ENCODE measurements at places on chromosomes 3 and 15.
A peak's percentile ranks its signal among the peaks of the same experiment; 100 is the strongest.

DNA sequence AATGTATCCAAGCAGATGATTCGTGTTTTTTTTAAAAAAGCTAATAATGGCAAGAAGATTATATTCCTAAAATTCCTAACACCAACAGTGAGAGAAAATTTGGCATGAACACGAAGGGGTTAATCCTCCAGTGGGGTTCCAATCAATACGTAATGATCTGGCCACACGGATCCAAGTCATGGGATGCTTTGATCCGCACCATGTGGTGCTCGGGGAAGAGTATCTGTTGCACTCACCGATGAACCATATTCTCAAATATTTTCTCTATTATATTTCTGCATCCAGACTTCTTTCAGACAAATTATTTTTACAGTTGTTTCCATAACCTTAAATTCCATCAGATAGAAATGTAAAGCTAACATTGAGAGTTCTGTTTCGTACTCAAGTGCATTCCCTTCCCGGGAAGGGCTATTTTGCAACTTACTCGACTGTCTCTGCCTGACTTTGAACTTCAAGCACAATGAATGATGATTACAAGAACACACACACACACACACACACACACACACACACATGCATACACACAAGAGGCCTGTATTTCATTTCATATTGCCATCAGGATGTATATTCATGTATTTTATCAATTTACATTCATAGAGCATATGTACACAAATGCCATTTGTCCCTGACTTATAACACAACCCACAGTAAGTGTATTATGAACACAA lies 567.2 kb downstream of the FOXP1 start:
- DNase-seq, result no peak

DNA sequence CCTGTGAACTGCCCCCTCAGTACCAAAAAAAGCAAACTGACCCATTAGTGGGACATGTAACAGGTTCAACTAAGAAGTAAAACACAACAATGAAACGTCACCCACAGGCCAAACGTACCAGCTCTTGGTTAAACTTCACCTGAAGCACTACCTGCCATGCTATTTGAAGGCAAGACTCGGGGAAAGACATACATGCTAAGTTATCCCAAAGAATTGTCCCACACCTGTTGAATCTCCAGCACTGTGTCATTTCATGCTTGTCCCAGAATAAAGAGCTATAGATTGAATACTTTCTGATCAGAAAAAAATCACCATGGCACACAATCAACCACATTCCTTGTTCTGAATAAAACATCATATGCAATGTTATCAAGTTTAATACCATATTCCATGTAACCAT lies 195.4 kb upstream of the WNT5A start:
- no peak for DNase-seq

DNA sequence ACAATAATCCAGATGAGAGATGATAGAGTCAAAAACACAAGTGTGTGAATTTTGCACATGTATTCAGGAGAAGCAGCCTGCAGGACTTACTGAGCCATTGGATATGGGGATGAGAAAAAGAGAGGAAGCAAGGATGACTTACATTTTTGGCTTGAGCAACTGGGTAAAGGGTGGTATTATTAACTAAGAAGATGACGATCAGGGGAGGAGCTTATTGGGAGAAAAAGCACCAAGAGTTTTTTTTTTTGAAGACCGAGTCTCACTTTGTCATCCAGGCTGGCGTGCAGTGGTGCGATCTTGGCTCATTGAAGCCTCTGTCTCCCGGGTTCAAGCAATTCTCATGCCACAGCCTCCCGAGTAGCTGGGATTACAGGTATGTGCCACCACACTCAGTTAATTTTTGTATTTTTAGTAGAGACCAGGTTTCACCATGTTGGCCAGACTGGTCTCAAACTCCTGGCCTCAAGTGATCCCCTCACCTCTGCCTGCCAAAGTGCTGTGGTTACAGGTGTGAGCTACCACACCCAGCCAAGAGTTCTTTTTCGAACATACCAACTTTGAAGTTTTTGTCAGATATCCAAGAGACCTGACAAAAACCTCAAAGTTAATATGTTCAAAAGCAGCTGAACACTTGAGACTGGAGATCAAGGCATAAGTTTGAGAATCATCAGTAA lies 14.8 kb upstream of the SH3BP5 start:
- DNase-seq, result peak; percentile 7

DNA sequence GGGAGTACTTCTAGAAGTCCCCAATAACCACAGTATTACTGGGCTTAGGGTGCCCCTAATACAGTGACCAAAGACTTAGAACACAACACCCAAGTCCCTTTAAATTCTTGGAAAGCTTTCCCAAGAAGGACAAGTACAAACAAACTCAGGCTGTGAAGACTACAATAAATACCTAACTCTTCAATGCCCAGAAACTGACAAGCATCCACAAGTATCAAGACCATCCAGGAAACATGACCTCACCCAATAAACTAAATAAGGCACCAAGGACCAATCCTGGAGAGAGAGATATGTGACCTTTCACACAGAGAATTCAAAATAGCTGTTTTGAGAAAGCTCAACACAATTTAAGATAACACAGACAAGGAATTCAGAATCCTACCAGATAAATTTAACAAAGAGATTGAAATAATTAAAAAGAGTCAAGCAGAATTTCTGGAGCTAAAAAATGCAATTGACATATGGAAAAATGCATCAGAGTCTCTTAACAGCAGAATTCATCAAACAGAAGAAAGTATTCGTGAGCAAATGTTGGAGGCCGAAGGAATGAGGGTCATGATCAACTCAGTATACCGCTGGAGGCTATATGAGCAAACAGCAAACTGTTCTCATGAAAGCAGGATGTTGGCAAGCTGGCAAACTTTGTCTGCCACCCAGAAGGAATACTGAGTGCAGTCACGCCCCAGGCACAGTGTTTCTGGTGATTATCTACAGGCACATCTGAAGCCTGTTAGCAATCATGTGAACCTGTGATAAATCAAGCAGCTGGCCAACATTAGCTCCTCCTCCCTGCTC lies 87.0 kb upstream of the NECTIN3 start:
- no peak for DNase-seq

- DNase-seq, result no peak
Observed at GRCh38 chr3:33117461-33117860, 3.6 kb downstream of the CRTAP start.

GRCh38 chr3:27483117-27484014 lies 818 bp downstream of the SLC4A7 start:
- peak; percentile 26 for DNase-seq

DNA sequence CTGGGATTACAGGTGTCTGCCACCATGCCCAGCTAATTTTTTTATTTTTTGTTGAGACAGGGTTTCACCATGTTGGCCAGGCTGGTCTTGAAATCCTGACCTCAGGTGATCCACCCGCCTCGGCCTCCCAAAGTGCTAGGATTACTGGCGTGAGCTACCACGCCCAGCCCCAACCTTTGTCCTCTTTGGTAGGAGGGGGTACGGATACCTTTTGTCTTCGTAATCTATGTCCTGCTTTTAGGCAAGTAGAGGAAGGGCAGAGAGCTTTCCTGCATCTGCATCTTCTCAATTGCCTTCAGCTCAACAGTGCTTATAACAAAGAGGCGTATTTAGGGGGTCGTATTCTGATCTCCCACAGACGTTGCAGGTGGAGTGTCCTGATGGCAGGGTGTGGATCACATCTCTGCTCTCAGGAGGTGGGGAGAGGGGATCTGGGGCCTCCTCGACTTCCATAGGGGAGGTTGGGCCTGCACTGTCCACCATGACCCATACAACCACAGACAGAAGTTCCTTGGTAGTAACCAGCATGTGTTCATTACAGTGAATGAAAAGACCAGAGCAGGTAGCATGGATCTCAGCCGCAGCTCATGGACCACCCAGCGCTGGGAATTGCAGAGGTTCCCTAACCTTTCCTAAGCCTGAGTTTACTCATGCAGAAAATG lies 21.4 kb upstream of the KCTD6 start:
- no peak for DNase-seq

- DNase-seq, result no peak
Observed at GRCh38 chr15:75229191-75230015, 27.7 kb downstream of the C15orf39 start.

DNA sequence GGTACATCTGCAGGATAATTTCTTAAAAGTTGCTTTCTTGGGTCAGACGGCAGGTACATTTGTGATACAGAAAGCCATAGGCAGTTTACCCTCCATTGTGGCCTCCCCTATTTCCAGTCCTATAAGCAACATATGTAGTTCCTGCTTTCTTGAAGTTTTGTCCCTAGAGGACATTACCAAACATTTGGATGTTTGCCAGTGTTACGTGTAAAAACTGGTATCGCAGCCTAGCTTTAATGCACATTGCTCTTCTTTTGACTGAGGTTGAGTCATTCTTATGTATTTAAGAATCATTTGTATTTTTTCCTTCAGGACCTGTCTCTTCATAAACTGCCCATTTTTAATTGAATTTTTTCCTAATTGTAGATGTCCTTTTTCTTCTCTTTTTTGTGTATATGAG lies 114.3 kb downstream of the DIPK2A start:
- DNase-seq, result no peak

DNA sequence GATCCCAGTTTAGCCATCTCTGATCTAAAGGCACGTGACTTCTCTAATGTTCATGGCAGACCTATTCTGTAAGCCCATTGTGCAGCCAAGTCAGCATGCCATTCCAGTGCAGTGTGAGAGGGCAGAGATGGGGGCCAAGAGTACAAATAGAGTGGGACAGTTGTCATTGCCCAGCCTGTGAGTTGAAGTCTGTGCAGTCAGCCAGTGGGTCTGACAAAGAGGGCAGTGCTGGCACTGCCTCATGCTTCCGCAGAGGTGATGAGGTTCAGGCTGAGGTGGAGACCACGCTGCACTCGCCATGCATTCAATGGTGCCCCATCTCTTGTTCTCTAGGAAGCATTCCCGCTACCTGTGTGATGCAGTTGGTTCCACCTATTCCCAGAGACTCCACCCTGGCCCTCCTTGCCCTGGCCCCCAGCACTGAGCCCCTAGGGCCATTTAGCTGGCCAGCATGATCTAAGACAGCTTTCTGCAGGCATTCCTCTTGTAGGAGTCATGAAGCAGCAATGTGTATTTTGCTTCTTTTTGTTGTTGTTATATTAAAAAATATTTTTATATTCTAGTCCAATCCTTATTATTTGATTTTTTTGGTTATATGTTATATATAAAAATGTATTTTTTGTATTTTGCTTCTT lies 3.7 kb downstream of the MRAS start:
- DNase-seq, result no peak

GRCh38 chr15:36183201-36183600 lies 396.2 kb upstream of the CDIN1 start:
- no peak for DNase-seq

- no peak for DNase-seq
Observed at GRCh38 chr15:99305761-99306505, 54.7 kb downstream of the LRRC28 start.

- no peak for DNase-seq
Observed at GRCh38 chr3:71428841-71429596, 154.5 kb downstream of the FOXP1 start.

DNA sequence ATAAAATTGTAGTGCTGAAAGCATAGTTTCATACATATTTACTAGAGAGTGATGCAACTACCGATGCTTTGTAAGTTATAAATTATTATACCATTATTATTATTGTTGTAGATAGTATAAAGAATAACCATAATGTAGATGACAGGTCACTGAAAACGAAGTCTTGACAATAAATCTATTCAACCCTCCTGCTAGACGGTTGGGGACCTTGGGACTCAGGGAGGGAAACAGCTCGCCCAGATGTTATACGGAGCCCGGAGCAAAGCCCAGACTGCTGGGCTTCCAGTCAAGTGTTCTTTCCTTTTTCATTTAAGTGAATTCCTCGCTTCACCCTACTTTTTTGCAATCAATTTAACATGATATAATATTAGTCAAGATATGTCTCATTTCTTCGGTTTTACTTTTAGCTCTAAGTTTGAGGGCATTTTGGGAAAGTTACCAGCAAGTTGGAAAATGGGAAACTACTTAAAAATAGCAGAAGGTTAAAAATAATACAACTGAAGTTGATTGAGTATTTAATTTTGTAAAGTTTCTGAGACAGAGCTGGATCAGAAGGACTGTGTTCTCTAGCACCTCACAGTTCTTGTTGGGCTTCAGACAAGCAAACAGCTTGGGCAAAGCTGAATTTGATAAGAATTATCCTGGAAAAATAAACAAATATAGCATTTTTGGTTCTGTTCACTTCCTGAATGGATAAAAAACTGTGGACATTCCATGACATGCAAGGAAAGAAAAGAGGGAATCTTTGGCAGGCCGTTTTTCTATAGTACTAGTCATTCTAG lies 173.4 kb upstream of the TP63 start:
- no peak for DNase-seq

GRCh38 chr15:51624022-51624421 lies 1.5 kb upstream of the DMXL2 start:
- DNase-seq, result no peak

DNA sequence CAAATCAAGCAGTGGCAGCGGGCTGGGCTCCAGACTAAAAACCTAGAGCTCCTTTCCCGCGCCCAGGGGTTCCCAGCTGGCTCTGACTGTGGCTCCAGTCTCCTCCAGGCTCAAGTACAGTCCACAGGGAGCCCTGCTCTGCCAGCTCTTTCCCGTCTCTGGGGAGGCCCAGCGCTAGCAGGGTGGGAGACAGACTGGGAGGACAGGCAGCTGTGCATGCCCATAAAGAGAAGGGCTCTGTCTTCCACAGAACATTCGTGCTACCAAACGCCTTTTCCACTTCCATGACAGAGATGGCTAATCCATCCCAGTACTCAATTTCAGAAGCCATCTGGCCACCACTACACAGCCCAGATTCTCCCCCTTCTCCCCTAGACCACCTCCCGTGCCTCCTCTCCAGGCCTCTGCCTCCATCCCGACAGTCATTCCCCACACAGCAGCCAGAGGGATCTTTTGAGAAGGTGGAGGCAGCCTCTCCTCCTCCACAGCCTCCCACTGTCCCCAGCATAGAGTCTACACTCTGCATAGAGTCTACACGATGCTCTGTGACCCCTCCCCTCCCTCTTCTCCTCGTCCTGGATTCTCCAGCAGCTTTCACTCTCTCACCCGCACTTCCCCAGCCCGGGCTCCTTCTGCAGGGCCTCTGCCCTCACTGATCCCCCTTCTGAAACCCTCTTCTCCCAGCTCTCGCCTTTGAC lies 6.8 kb upstream of the DUSP7 start:
- DNase-seq, result no peak

DNA sequence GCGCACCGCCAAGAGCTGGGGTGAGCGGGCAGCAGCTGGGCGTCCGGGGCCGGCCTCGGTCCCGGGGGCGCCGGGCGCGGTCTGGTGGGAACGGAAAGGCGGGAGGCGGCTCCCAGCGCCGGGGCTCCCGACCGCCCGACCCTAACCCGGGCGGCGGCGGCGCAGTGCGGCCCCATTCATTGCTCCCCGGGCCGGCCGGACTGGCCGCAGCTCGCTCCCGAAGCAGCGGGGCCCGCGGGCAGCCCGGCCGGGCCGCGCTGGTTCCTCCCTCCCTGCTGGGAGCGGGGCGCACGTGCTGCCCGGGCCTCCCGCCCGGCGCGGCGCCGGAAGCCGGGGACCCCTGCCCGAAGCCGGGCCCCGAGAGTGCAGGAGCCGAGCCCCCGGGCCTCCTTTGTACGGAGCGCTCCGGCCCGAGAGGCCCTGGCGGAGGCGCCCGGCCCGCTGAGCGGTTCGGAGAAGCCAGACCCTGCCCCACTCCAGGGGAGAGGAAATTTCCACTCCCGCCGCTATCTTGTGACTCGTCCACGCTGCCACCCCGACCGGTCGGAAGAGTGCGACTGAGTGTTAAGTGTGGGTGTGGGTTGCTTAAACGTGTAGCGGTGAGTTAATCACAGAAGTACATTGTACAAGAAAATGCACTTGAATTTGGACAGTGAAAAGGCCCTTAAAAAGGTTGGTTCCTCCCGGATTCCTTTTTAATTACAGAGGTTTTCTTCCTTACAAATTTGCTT lies 613 bp downstream of the ATP1B3 start:
- peak; percentile 37 for DNase-seq

GRCh38 chr15:55515491-55515890 lies 7.5 kb upstream of the DNAAF4 start:
- no peak for DNase-seq
